ENCODE measurements at places on chromosomes 16 and 17.

GRCh38 chr17:10843811-10844210 is 5.9 kb upstream of the PIRT start:
- no peak for DNase-seq

DNA sequence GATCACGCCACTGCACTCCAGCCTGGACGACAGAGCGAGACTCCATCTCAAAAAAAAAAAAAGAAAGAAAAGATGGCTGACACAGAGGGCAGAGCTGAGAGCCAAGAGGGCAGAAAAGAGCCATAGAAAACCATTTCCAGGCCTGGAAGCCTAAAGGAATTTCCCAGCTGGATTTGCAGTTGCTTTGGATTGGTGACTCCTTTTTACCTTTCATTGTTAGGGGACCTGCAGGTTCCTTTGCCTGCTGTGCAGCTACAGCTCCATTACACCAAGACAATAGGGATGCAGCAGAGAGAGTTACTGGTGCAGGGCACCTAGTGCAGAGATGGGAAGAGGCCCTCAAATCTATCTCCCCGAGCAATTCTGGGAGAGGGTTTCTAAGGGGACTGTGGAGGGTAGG is 18.4 kb downstream of the ZNF668 start:
- DNase-seq: no peak

GRCh38 chr16:57115514-57116182 is 23.3 kb downstream of the CPNE2 start:
- DNase-seq: no peak

DNA sequence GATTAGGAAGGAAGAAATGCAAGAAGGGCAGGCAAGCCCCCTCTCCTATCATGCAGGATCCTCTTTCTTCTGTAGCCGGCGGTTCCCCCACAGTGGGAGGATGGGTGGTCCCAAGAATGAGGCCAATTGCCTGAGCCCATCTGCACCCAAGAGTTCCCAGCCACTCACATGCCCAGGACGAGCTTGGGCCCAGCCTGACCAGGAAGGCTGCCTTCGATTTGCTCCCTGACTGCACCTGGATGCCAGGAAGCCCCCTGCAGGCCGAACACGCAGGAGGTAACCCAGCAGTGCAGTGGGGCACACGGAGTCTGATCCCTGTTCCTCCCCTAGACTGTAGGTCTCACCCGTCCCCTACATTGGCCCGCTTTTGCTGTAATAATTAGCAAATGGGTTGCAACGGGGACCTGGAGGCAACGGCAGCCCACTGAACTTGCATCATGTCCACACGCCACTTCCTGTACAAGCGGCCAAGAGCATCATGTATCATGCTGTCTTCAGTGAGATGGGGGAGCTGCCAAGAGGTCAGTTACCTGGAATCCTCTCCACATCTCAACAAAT is 67.5 kb downstream of the AMFR start:
- DNase-seq: no peak

GRCh38 chr16:20336955-20337354 is 9.6 kb upstream of the GP2 start:
- no peak for DNase-seq

DNA sequence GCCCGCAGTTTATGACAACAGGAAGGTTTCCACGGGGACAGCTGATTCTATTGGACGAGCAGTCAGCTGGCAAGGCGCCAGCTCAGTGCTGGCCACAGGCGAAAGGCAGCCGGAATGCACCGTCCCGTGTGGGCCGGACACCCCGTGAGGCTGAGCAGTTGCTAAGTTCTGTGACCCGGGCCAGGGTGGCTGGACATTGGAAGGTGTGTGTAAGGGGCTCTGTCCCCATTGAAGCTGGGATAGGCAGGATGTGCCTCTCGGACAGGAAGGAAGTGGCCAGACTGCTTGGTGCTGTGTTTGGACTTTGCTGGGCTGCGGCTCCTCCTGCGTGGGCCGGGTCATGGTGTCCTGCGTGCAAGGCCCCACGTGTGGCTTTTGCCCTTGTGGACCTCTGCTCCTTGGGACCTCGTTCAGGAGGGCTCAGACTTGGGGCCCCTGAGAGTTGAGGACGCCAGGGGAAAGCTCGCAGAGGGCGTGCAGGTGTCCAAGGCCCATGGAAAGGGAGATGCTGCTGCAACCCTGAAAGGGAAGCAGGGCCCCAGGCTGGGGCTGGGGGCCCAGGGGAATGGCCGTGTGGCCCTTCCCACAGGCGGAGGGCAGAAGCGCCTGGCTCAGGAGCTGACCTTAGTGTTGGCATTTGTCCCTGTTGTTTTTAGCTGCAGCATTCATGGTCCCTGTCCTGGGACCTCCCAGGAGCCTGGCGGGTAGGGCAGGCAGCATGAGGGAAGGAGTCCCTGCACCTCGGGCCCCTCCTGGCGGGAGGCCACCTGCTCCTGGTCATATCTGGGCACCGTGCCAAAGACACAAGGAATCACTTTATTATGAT is 10.0 kb downstream of the BAIAP2 start:
- no peak for DNase-seq

GRCh38 chr16:57992084-57992483 is 8.4 kb downstream of the ZNF319 start:
- no peak for DNase-seq

DNA sequence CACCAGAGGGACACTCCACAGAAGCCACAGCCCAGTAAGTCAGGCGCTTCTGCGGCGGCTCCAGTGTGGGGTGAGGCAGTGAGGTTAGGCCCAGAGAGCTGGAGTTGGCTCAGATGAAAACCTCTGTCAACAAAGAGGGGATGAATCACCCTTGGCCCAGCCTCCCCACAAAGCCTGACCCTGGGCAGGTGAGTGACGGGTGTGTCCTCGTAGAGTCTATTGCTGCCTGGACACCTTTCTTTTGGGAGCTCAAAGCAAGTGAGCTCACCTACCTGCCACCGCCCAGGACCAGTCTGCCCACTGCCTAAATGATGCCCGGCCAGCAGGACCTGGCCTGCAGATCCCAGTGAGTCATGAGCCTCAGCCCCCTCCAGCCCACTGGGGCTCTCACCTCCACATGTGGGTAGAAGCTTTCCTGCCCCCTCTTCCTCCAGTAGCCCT is 24.9 kb upstream of the DBNDD1 start:
- no peak for DNase-seq

DNA sequence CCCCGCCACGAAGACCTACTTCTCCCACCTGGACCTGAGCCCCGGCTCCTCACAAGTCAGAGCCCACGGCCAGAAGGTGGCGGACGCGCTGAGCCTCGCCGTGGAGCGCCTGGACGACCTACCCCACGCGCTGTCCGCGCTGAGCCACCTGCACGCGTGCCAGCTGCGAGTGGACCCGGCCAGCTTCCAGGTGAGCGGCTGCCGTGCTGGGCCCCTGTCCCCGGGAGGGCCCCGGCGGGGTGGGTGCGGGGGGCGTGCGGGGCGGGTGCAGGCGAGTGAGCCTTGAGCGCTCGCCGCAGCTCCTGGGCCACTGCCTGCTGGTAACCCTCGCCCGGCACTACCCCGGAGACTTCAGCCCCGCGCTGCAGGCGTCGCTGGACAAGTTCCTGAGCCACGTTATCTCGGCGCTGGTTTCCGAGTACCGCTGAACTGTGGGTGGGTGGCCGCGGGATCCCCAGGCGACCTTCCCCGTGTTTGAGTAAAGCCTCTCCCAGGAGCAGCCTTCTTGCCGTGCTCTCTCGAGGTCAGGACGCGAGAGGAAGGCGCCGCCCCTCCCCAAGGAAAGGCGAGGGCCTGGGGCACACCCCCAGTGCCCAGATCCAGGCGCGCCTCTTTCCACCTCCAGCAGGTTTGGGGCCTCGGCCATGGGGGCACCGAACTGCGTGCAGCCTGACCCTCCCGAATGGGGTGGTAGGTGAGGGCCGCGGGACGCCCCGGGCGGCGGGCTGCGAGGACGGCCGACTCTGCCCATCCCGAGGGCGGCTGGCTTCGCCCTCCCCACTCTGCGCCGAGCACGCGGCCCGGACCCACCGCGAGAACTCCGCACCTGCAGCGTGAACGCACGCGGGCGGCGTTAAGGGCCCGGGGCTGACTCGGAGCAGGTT is 664 bp downstream of the HBQ1 start:
- peak; percentile 80 for DNase-seq

- no peak for DNase-seq
These were observed 196.0 kb upstream of the CACNG5 start for GRCh38 chr17:66638707-66639479.

DNA sequence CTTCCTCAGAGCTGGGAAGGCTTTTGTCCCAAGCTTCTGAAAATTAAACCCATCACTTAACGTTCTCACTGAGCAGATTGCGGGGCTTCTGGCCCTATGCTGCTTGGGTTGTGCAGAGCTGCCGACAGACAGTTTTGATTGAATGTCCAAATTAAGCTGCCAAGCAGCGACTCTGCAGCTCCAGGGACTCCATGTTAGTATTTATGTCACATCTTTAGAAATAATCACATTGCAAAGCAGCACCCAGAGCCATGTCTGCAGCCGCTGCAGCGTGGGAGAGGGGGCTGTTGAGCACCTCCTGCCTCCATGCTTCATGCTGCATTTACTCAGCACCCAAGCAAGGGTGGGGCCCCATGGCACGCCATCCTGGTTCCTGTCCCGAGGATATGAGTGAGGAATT is 178.2 kb upstream of the CACNG3 start:
- no peak for DNase-seq

DNA sequence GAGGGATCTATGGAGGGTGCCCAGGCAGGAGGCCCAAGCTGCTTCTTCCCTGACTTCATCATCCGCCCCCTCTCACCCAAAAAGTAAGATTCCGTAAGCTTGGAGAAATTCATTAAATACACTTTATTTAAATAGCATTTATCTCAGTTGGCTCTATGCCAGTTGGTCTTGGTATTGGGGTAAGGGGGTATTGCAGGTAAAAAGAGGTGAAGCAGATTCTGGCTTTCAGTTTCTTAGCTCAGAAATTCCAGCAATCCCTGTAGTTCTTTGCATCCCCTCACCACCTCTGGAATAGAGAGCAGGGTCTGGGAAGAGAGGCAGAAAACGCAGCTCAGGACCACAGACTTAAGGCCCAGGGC is 750 bp upstream of the ALDOC start:
- no peak for DNase-seq

DNA sequence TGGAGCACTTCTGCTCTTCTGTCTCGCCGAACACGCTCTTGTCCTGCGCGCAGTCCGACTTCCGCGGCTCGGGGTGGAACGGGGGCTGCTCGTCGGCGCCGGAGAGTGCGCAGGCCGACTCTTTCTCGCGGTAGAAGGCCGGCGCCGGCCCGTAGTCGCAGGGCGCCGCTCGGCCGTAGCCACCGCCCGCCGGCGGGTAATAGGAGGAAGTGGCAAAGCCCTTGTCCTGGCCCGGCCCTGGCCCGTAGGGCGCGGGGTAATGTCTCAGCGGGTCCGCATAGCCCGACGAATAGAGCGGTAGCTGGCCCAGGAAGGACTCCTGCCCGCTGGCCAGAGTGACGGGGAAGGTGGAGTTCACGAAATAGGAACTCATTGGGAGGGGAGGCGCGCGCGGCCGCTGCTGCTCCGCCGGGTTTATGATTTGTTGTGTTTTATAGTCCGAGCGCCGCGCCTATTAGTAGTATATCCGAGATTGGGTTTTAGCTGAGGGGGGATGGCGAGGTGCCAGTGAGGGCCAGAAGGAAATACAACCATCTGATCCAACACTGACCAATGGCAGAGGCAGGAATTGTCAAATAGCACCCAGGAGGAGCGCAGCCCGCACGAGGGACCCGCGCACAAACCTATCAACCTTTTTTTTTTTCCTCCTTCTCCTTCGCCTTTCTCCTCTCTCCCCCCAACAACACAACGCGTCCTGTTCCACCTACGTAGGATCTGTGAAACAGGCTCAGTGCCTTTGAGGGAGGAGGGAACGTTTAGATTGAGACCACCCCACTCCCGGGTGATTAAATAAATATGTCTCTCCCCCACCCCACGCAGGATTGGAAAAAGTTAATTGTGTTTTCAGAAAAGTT is 4.4 kb upstream of the HOXB5 start:
- DNase-seq: no peak

DNA sequence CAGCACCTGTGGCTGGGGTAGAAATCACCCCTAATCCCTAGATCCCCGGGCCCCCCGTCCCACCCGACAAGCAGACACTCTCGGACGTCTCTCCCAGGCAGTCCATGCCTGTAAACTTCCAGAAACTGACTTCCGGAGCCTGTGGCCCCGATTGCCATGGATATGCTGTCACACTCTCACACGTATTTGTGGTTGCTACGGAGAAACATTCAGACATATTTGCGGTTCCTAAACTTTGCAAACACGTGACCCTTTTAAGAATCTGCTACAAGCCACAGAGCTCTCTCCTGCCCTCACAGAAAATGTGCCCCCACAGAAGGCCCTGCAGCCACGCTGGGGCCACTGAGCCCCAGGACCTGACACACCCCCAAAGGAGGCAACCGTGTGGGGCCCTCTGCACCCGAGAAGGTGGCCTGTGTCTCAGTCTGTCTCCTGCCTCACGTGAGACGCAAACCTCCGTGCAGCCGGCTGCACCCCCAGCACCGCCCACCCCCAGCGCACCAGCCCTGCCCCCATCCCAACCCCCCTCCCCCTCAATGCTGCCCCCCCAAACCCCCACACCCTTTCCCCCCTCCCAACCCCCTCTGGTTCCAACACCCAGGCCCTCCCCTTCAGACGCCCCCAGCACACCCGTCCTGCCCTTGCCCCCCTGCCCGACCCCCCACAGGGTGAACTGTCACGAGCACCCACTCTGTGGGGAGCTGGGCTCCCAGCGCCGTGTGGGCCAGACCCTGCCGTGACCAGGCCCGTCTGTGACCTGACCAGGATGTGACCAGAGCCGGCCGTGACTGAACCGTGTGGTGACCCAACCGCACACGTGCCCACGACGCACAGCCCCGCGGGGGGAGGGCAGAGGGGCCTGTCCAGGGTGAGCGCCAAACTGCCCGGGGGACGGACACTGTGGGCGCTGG is 66.3 kb upstream of the METRNL start:
- DNase-seq: no peak

DNA sequence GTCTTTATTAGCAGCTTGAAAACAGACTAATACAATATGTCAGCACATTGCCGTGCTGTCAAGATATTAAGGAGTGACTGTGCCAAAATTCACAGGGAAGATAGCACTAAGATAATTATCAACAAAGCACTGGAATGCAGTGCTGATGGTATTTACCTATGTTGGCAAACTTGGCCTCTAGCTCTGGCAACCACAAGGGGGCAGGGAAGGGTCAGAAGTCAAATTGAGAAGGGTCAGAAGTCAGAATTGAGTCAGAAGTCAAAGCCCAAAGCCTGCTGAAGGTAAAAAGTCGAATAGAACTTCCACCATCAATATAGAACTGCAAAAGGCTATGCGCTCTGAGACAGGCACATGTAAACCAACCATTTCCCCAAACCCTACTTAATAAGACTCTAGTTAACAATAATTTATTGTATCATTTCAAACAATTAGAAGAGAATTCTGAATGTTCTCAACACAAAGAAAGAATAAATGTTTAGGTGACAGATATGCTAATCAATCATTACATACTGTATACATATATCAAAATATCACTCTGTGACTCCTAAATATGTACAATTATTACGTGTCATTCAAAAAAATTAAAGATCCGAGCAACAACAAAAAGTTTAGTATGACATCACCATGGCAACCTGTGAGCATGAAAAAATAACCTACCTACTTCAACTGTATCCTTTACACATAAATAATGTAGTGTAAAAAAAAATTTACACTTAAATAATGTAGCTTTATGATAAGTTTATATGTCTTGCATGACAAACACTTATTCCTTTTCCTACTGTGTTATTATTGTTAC is 916.1 kb downstream of the KCNJ2 start:
- no peak for DNase-seq

- no peak for DNase-seq
These were observed 387.4 kb downstream of the CPPED1 start for GRCh38 chr16:12416136-12416787.

- no peak for DNase-seq
These were observed 207.6 kb downstream of the MRTFB start for GRCh38 chr16:14278749-14279148.

Measured in stimulated activated CD4-positive, alpha-beta T cell treated with anti-CD3 and anti-CD28 coated beads, Interleukin-12 subunit alpha, Interleukin-12 subunit beta, amount 100 ng/mL, for 48 hours (primary cell).